Activated T-helper 1 cell treated with anti-CD3 and anti-CD28 coated beads, Interleukin-2, amount 50 U/mL, for 16 hours (primary cell): ENCODE measurements at places on chromosomes 5 and 9.

GRCh38 chr5:15808577-15808976 lies 308.6 kb downstream of the FBXL7 start:
- no peak for DNase-seq

- DNase-seq, result no peak
Observed at GRCh38 chr9:26656003-26656870, 236.4 kb downstream of the CAAP1 start.

DNA sequence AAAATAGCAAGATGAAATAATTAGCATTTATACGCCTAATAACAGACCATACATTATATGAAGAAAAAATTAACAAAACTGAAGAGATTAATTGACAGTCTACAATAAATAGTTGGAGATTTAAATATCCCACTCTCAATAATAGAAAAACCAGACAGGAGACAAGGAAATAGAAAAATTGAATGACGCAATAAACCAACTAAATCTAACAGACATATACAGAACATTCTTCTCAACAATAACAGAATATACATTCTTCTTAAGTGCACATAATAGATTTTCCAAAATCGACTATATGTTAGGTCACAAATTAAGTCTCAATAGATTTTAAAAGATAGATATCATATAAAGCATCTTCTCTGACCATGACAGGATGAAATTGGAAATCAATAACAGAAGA lies 25.6 kb upstream of the RNF180 start:
- no peak for DNase-seq

- DNase-seq, result no peak
Observed at GRCh38 chr9:122347348-122348287, 23.2 kb upstream of the PTGS1 start.

DNA sequence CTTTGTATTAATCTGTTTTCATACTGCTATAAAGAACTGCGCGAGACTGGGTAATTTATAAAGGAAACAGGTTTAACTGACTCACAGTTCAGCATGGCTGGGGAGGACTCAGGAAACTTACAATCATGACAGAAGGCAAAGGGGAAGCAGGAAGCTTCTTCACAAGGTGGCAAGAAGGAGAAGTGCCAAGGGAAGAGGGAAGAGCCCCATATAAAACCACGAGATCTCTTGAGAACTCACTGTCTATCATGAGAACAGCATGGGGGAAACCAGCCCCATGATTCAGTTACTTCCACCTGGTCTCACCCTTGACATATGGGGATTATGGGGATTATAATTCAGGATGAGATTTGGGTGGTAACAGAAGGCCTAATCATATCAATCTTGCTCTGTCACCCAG lies 60.9 kb upstream of the CHD1 start:
- no peak for DNase-seq

DNA sequence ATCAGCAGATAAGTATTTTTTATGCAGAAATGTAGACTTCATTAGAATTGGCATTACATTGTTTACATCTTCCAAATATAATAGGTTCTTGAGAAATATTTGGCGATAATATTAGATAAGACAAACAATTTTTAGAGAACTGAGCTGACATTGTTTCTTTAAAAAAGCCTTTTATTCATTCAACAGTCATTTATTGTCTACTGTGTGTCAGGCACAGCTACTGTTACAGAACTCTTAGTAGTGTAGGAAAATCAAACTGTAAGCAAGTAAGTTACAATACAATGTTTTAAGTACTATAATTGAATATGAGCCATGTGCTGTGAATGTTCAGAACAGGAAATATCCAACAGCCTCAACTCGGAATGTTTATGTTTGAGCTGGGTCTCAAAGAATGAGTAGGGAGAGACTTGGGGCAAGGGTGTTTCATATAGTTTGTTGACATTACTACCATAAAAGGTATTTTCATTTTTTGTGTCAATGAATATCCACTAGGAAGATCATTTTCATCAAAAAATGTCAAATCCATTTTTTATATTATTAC lies 114.0 kb downstream of the CDC42SE2 start:
- DNase-seq, result no peak

- DNase-seq, result no peak
Observed at GRCh38 chr9:113932906-113933584, 56.9 kb downstream of the ZNF618 start.

- no peak for DNase-seq
Observed at GRCh38 chr9:114627553-114627952, 16.5 kb downstream of the TMEM268 start.

GRCh38 chr5:115271295-115272050 lies 8.8 kb upstream of the PGGT1B start:
- no peak for DNase-seq

GRCh38 chr5:80941496-80941895 lies 18.7 kb upstream of the RASGRF2 start:
- DNase-seq, result no peak

GRCh38 chr5:147773587-147773986 lies 8.9 kb downstream of the JAKMIP2 start:
- no peak for DNase-seq

- no peak for DNase-seq
Observed at GRCh38 chr5:471750-472058, 28.7 kb downstream of the EXOC3 start.

- peak; percentile 74 for DNase-seq
Observed at GRCh38 chr5:134145779-134146581, 30.8 kb downstream of the SKP1 start.

DNA sequence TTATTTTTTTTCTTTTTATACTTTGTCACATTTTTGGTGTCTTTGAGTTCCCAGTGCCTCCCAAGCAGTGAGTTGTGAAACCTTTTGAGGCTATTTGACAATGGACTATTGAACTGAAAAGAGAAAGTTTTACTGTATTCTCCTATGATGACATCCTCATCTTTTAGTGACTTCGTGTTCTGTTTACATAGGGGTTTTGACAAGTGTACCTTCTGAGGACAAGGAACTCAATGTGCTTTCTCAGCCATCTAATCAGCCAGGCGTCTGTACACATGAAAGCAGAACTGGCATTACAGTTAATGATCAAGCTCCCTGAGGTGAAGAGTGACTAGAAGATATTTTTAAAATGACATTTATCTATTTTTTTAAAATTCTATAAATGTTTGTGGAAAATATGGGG lies 175.5 kb downstream of the ANXA1 start:
- DNase-seq, result no peak

DNA sequence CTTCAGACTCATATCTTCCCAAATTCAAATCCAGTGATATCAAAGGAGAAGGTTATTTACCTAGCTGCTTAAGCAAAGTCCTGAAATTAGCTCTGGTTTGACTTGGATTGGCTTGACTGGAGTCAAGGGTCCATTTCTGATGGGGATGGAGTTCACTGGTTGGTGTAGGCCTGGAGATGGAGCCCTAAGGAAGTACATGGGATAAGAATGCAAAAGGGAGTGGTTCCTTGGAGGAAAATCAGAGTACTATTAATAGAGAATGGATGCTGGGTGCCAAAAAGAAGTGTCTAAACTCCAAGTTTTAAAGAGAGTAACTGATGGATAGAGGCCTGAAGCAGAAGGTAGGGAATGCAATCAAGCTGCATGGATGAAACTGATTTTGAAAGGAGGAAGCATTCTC lies 13.8 kb downstream of the TXNDC8 start:
- DNase-seq, result no peak

DNA sequence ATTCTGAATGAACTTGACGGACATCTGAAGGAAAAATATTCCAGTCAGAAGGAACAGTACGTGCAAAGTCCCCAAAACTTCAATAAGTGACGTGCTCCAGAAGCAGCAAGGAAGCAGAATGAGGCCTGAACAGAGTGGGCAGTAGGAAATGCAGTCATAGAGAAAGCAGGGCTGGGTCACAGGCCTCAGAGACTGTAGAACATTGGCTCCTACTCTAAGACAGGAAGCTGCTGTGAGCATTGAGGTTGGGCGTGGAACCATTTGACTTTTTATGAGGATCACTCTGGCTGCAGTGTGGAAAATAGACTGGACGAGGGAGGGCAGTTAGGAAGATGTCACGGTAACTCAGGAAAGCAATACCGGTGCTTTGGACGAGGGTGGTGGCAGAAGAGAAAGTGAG lies 64.0 kb downstream of the DOCK8 start:
- no peak for DNase-seq
